Fibroblast of skin of right biceps (primary cell): ENCODE measurements at places on chromosomes 16 and 17.
A peak's percentile ranks its signal among the peaks of the same experiment; 100 is the strongest.

GRCh38 chr17:33166472-33166871 is 126.6 kb downstream of the ASIC2 start:
- DNase-seq = no peak

DNA sequence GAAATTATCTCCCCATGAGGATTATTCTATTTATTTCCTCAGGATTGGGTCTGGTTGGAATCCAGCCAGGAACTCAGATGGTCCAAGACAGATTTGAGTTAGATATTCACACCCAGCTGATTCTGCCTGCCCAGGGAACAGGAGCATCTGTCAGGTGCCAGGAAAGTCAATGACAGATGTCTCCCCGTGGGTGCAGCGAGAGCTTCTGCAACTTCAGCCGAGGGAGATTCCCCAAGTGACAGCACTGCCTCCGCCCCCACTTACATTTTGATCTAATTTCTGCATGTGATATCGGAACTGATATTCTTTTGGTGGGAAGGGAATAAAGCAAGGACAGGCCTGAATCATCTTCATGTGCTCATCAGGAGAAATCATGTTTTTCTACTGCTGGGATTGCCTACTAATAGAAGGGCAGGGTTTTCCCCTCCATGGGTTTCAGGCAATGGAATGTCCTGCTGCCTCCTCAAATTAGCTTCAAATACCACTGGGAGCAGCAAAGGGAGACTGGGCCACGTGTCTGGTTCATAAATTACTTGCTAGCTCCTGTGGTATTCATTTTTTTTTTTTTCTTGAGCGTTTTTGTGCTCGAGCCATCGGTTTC is 15.7 kb upstream of the DHX8 start:
- peak; percentile 91 for DNase-seq

DNA sequence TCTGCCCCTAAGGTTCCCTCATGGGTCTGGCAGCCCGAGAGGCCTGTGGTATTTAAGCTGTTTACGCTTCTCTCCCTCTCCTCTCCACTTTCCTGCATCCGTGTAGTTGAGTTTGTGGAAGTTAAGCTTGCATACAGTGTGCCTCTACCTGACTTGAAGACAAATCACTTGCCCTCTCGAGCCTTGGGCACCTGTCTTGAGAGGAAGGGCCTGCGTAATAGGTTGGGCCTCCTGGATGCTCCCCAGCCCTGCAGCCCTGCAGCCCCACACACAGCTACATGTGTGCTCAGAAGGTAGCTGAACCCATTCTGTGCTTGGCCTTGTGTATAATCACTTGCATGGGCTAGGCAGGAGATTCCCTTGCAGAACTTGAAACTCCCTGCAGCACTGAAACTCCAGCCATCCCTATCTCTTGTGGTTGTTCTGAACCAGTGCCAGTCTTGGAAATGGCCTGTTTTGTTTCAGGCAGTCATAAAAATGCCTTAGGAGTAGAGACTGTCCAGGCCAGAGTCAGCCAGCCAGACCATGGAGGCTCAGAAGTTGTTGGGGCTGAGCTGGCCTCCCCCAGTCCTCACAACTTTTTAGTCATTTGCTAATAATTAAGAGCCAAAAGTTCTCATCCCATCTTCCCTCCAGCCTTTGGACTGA is 134.6 kb downstream of the CLEC16A start:
- DNase-seq = peak; percentile 83

DNA sequence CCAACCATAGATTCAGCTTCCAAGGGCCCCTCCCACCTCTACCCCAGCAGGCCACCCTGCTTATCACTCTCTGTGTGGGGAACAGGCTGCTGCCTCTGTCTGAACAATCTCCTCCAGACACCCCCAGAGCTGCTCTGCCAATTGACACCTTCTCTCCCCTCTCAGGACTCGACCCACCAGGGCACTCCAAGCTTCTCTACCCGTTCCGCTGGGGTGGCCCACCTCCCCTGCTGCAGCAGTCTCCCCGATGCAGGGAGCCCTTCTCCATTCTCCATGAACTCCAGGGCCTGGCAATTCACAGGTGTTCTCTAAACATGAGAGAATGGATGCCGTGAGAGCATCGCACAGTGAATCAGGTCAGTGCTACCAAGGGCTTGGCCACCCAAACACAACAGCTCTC is 28.3 kb upstream of the FAAP100 start:
- DNase-seq = no peak

GRCh38 chr16:59719121-59719520 is 985.0 kb upstream of the GOT2 start:
- peak; percentile 33 for DNase-seq

DNA sequence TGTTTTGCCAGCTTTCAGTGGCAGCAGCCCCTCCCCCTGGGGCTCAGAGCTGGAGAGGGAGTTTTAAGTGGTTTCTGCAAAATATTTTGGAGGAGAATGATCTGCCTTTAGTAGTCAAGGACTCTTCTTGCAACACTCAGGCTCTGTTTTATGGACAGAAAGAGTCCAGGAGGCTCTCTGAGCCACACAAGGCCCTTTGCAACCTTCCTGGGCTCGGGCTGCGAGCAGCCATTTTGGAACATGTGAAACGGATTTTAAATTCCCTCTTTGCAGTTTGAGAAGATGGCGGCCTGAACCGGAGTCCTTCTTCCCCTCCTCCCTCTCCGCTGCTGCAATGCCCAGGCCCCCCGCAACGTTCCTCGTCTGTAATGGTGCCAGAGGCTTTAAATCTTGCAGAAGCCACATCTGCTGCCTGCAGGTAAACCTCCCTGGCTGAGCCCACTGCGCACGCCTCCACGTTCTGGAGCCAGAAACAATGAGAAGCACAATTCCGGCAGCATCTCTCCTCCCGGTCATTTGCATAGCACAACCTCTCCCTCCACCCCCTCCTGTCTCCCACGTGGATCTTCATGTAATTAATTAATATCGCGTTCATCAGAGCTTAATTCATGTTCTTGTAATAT is 386.1 kb downstream of the SEC14L1 start:
- no peak for DNase-seq

GRCh38 chr16:53817117-53817755 is 113.3 kb downstream of the FTO start:
- DNase-seq = peak; percentile 97

DNA sequence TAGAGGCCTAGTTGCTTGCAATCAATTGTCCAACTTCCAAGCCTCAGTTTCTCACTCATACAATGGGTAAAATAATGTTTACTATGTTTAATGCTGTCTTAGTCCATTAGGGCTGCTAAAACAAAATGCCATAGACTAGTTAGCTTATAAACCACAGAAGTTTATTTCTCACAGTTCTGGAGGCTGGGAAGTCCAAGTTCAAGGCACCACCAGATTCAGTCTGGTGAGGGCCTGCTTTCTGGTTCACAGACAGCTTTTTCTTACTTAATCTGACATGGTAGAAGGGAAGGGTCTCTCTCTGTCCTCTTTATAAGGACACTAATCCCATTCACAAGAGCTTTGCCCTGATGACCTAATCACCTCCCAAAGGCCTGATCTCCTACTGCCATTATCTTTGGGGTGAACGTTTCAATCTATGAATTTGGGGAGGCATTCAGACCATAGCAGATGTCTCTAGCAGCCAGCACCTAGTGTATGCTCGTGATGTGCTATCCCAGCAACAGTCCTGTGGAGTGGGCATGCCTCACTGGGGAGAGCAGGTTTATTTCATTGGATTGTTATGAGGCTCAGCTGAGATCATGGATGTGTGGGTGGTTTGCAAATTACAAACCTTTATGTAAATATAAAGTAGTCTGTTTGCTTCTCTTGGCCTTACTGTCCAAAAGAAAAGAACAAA is 25.2 kb downstream of the YPEL2 start:
- no peak for DNase-seq

DNA sequence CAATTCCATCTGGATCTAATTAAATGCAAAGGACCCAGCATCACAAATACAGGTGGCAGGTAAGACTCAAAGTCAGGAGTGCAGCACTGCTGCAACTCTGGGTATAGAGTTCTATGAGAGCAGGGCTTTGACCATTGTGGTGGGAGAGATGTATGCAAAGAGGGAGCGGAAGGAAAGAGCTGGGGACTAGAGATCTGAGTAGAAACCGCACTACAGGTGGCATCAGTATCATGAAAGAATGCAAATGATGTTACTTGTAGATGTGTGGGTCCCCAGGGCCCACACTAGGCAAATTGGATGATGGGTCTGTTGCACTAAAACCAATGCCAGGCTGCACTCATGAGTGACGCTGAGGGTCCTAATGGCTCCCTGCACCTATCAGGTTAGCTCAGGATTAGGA is 287.1 kb upstream of the ASIC2 start:
- no peak for DNase-seq

GRCh38 chr17:14197586-14197985 is 39.1 kb downstream of the CDRT15 start:
- no peak for DNase-seq

- DNase-seq = peak; percentile 68
Measured at GRCh38 chr16:85613604-85614337, 649 bp downstream of the GSE1 start.

GRCh38 chr17:40497695-40498094 is 3.7 kb downstream of the TNS4 start:
- peak; percentile 36 for DNase-seq

DNA sequence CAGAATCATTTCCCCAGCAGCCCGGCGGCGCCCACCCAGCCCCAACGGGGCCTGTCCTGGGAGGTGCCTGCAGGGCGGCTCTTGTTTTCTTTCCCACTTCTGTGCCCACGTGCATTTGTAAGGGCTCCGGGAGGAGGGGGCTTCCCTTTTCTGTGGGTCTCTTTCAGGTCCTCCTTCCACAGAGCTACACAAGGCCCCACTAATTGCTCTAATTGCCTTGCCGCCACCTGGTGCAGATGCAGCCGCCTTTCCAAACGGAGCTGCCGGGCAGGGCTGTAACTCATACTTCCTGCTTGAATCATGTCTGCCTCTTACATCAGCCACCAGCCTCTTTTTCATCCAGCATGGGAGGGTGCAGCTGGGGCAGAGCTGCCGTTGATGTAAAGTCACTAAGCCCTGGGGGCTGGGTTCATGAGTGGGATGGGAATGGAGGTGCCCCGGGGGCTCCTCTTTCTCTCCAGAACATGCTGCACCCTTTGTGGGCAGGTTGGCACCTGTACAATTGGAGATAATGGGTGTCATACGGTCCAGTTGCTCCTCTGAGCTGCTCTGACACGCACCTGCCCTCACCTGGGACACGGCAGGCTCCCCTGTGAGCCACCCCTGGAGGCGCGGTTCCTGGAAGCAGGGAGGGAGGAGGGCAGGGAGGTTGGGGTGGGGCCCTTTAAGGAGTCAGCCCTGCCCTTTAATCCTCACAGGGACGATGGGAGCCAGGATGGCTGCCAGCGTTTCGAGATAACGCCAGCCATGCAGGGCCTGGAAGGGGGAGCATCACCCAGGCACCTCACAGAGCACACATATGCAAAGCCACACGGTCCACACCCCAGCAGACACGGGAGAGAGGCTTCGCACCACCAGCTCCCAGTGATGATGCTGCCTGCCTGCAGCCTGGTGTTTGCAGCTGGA is 41.1 kb upstream of the KLHDC4 start:
- peak; percentile 95 for DNase-seq

DNA sequence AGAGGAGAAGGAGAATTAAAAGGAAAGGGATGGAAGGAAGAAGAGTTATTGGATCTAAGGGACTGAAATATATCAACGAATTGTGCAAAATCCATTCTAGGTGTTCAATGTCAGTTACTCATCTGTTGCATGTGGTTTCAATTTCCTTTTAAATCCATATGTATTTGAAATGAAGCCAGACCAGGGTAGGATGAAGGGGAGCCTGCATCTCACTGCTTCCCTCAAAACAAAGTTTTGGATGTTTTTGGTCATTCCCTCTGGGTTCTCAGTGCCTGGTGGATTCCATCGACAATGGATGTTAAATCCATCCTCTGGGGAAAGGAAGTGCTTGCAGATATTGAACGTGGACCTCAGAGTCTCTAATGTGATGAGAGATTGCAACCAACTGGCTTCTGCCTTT is 103.5 kb upstream of the XYLT1 start:
- peak; percentile 67 for DNase-seq

- no peak for DNase-seq
Measured at GRCh38 chr16:25311950-25312349, 54.3 kb upstream of the ZKSCAN2 start.

DNA sequence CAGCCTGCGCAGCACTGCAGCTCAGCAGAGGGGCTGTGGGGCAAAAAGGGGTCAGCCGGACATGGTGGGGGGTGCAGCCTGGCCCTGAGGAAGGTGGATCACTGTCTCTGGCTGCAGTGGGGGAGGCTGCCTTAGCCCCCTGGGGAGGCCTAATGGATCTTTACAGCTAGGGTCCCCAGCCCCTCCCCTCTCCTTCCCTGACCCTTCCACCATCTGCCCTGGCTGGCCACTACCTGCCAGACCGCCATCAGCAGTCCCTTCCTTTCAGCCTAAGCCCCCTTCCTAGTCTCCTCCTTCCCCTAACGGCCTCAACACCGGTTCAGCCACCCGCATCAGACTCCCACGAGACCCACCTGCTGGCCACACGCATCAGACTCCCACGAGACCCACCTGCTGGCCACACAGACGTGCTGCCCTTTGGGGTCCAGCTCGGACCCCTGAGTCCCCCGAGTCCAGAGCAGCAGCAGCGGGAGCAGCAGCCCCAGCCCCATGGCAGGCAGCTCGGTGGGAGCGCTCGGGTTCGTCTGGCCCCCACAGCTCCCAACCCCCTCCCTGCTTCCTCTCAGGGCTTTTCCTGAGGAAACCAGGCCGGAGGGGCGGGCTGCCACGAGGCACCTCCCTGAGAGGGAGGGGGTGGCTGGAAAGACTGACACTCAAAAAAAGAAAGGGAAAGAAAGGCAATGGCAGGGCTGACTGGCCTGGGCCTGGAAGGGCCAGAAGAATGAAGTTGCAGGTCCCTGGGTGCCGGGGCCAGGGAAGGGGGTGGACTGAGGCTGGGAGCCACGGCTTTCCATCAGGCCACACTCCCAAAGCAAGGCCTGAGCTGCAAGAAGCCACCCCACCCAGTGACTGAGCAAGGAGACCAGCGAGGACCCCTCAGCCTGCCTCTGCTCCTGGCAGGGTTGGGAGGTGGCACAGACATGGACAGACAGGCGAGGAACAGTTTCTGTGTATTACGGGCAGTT is at the start of gene SCARF1:
SCARF1 (minus strand) TSS at position 526 of the 965 bp plus-strand sequence; CDS start at position 491, 35 bp downstream.
- no peak for DNase-seq

GRCh38 chr17:77372444-77373298 is 231.9 kb downstream of the SEC14L1 start:
- DNase-seq = peak; percentile 88
